ENCODE measurements at places on chromosomes 3 and 15. TPM values are rescaled to one million over a fixed set of nuclear protein-coding genes. Genes with fewer than 3 reads are reported as not detected.

Gene MCF2L2
- 0.66 TPM for total RNA-seq

Gene ACAA1
- total RNA-seq, result 31.0 TPM

Gene CASR
- not detected for total RNA-seq

Gene STRIT1
- not detected for total RNA-seq

Gene GOLIM4
- total RNA-seq, result 83.9 TPM

Gene GABRR3
- total RNA-seq, result not detected

Gene FBXO40
- total RNA-seq, result under 0.01 TPM

Gene NEDD4
- total RNA-seq, result 53.1 TPM

Gene SKOR1
- total RNA-seq, result 0.12 TPM

Gene C15orf62
- not detected for total RNA-seq

Gene CPLX3
- not detected for total RNA-seq

Gene IQSEC1
- 19.0 TPM for total RNA-seq

Gene AADACL2
- not detected for total RNA-seq
